ENCODE measurements at places on chromosomes 6 and 20. TPM values are rescaled to one million over a fixed set of nuclear protein-coding genes. Genes with fewer than 3 reads are reported as not detected.

- DNase-seq, result no peak
Observed at GRCh38 chr6:105196076-105196475, 16.3 kb upstream of the POPDC3 start.

- no peak for DNase-seq
Observed at GRCh38 chr6:168226902-168227318, 92.7 kb downstream of the DACT2 start.

The CENPW gene
- 54.1 TPM for total RNA-seq

GRCh38 chr20:64083378-64083803 is 807 bp downstream of the LKAAEAR1 start:
- peak; percentile 76 for DNase-seq

GRCh38 chr20:29408034-29408695 is 1849.3 kb upstream of the DEFB115 start:
- no peak for DNase-seq

The COL9A3 gene
- not detected for total RNA-seq

DNA sequence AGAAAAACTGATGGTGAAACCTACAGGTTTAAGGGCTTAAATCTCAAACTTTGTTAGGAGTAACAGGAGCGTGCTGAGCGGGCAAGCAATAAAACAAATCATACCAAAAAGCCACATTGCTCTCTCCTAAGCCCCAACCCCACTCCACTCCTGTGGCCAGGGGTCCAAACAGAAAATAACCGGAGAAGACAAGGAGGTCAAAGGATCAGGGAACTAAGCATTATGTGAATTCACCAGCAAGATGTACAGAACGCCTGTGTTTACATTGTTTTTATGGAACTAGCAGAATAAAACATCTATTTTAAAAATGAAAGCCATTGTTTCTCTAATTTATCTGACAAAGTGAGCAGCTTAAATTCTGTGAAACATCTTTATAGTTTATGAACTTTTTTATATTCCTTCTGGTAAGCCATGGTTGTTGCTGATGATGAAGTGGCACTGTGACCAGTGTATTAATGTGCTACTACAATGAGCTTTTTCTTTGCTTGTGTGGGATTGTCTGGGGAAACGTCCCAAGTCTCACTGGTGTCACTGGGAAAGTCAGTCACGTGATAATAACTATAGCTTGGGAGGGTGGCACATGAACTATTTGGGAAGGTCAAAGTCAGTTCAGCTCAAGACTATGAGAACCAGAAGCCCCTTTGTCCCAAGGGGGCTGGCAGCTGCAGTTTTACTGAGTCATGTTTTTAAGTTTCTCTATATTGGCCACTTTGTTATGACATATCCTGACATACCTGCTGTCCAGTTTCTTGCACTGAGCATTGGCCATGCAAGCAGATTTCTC is 9.8 kb downstream of the FAM210B start:
- DNase-seq, result no peak

Measured in CD8-positive, alpha-beta memory T cell (primary cell).